NT2/D1 (cell line): ENCODE measurements at places on chromosomes 7 and 10.

- DNase-seq = no peak
Measured at GRCh38 chr10:35216303-35216905, 89.8 kb downstream of the CREM start.

DNA sequence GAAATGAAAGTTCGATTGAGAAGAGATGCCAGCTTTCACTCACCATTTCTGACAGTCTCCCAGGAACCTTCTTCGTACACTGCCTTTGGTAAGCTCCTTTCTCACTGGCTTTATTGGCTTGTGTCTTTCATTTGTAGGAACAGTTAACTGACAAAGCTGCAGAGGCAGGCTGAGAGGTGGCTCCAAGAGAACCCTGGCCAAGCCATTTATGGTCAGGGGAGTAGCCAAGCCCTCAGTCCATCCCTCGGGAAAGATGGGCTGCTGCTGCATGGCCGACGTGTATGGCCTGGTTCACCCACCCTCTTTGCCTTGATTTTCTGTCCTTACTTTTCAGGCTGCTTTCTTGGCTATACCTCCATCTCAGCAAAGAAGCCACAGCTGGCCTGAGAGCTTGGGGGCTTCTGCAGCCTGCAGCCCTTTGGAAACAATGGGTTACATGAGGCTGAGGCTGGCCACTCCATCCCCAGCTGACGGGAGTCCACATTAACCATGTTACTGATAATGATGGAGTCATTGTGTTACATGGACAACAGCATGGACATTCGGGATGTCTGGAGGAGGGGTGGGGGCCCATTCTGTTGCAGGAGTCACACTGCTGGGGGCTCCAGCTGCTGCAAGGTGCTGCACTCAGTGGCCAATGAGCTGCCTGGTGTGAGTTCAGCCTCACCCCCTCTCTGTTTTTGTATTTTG, at the start of gene OPALIN:
Gene OPALIN, minus strand, starts transcription at position 152 of the 690 bp plus-strand sequence. Its CDS starts 106 bp downstream, at position 46.
- no peak for DNase-seq

- DNase-seq = no peak
Measured at GRCh38 chr10:69269761-69270160, 8.5 kb upstream of the HK1 start.

- peak; percentile 49 for DNase-seq
Measured at GRCh38 chr7:13850185-13850752, 139.2 kb downstream of the ETV1 start.

- peak; percentile 58 for DNase-seq
Measured at GRCh38 chr10:70880077-70880534, 8.3 kb downstream of the PCBD1 start.

- DNase-seq = peak; percentile 32
Measured at GRCh38 chr10:29857843-29858701, 201.3 kb downstream of the JCAD start.

GRCh38 chr10:132723330-132723970, 62.5 kb downstream of the NKX6-2 start:
- no peak for DNase-seq

- no peak for DNase-seq
Measured at GRCh38 chr7:71016401-71016800, 115.5 kb upstream of the GALNT17 start.

DNA sequence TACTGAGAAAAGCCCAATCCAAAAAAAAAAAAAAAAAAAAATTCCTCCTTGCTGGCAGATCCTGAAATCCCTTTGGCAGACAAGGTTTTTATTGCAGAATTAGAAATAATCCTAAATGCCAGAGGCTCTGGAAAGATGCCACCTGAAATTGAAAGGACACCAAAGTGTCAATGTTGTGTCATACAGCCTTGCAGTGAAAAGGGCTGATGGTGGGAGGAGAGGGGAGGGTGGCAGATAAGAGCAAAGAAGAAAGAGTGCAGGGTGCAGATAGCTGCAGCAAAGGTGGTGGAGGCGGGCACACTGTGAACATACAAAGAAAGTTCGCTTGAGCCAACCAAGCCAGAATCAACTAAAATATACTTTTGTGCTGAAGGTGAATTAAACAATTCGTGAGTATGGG, 8.2 kb upstream of the OPTN start:
- no peak for DNase-seq

GRCh38 chr7:29142021-29142727, 4.2 kb downstream of the CPVL start:
- DNase-seq = no peak

- DNase-seq = no peak
Measured at GRCh38 chr7:81005254-81005653, 86.4 kb upstream of the SEMA3C start.

DNA sequence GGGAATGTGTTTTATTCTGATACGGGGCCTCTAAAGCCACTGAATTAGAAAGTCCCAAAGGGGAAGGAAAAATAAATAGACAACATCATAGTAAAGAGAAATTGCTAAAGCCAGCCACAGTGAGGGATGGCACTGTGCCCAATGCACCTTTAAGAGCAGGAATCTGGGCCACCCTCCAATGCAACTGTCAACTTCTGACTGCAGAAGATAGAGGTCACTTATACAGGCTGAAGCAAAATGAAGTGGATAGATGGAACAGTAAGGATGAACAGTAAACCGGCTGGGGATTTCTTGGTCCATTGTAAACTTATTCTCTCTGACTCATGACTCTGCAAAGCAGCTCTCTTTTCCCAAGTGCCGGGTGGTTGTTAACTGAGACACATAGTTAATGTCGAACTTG, 54.0 kb upstream of the KCNIP2 start:
- DNase-seq = no peak

DNA sequence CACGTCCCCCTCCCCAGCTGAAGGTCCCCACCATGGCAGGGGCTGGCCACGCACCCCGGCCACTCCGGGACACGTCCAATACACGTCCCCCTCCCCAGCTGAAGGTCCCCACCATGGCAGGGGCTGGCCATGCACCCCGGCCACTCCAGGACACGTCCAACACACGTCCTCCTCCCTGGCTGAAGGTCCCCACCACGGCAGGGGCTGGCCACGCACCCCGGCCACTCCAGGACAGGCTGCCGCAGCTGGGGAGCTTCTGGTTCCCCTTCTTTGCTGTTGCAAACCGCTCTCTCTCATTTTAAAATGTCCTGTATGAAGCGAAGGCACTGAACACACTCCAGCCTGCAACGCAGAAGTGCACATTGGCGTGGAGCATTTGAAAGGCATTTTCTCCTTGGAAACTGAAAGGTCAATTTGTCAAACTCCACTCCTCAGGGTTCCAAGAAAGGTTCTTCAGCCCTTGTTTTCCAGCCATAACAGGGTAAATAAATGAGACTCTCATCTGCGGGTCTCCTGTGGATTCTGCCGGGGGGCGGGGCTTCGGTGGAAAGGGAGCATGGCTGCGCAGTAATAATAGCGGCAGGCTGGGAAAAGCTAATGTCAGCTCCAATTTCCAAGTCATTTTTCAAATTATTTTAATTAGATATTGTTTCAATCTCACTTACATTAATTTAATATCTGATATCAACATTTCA, 580.3 kb downstream of the DNAJB6 start:
- DNase-seq = no peak
